HepG2 (cell line): ENCODE measurements at places on chromosomes 3 and 15. TPM values are rescaled to one million over a fixed set of nuclear protein-coding genes. Genes with fewer than 3 reads are reported as not detected.

DNA sequence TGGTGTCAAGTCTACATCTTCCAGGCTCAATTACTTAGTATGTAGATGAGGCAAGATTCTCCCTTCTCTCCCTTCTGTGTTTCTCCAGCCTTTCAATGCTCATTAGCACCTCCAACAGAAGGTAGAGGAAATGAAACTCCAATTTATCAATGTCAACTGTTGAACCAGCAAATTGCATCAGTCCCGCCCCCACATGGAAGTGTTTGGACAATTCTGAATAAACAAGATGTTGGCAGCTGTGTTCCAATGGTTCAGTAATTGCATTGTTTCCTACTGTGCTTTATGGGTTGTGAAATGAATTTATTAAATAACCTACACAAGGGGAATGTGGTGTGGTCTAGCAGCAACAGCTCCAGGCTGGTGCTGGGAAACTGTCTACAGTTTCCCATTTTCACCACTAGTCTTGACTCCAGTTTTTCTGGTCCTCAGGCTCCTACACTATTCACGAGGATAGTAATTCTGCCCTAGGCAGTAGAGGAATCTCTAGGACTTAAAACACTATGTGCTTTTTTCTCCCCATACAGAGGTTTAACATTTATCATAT is 91.9 kb downstream of the MB21D2 start:
- H3K27ac ChIP-seq: no peak overlapping the region
- DNase-seq: peak; percentile 28
- no peak overlapping the region for H3K4me3 ChIP-seq
- H3K36me3 ChIP-seq: no peaks in the 10 kb centered on the region
- no peaks in the 10 kb centered on the region for H3K27me3 ChIP-seq

CCK gene
- not detected in 2 replicates for total RNA-seq

DNA sequence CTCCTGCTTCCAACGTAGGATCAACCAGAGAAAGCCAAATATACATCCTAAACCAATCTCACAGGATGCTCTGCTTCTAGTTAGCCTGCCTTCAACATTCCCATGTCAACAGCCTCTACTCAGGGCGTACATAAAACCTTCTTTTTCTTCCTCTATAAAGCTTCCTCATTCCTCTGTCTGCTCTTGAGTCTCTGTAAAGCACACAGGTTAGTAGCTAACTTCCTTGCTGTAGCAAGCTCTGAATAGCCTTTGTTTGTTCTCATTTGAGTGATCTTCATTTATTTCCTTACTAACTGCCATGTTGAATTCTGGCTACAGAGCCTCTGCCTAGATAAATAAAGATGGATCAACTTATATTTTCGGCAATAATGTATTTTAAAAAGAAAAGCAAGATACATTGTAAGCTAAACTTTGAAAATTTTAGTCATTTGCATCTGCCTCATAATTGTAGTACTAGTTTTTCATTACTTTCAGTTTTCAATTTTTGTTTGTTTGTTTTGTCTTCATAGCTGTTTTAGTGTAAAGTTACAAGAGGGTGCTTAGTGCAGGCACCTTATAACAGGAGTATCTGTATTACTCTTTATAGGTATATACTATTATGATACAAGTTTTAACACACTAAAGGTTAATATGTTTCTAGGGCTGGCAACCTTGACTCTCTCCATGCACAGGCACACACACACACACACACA is 498.2 kb downstream of the PYDC2 start:
- DNase-seq: no peak
- no peaks in the 10 kb centered on the region for H3K4me1 ChIP-seq
- H3K27me3 ChIP-seq: no peaks in the 10 kb centered on the region
- no peaks in the 10 kb centered on the region for H3K36me3 ChIP-seq

NMNAT3 gene
- total RNA-seq: 6.1 TPM in 2 replicates
